ENCODE measurements at places on chromosomes 2 and 18. TPM values are rescaled to one million over a fixed set of nuclear protein-coding genes. Genes with fewer than 3 reads are reported as not detected.

DNA sequence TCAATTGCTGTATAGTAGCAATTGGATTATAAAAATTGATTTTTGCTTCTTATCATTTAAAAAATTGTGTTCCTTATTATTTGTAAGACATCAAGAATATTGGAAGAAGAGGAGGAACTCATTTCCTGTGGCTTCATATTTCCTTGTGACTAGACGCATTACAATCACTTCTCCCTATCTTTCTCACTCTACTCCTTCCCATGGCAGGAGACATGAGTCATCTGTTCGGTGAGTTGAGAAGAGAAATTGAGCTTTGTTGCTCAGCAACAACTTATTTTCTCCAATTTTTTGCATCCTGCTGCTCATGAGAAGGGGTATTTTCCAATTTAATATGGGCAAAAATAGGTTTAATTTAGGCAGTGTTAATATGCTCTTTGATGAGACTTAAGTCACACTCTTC, 1783.9 kb downstream of the SUCLG1 start:
- DNase-seq = no peak

GRCh38 chr18:11980163-11980493, 1.2 kb upstream of the IMPA2 start:
- DNase-seq = peak; percentile 56

DNA sequence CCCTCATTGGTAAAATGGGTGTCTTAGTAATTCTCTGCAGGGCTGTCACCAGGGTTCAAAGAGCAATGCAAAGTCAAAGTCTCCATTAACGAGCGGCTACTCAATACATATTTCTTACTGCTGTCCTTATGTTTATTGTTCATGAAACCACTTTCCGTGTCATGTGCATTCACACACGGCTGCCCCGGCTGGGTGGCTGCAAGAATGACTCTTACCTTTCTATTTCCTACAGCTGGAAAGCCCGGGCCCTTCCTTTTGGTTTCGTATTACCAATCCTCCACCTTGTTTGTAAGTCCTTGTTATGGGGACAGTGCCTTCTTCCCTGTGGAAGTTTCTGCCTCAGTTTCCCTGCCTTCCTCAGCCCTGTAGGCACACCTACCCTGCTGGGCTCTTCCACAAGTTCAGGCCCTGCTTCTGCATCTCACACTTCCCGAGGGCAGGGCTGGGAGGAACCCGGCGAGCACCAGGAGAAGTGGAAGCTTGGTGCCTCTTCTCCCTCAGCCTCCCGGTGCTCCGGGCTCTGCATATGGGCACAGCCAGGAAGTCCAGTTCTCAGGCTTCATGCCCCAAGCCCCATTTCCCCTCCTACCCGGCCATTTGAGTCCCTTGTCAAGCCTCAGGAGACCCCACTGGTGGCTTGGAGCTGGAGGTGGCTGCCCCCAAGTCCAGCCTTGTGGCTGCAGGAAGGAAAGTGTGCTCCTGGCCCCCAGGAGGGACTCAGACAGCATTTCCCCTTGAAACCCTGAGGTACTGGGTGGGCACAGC, 18.7 kb upstream of the ACKR3 start:
- DNase-seq = no peak

GRCh38 chr2:3129867-3130266, 247.8 kb downstream of the EIPR1 start:
- DNase-seq = no peak

GPR17 gene
- total RNA-seq = not detected

SAG gene
- total RNA-seq = not detected
